MM.1S (cell line): ENCODE measurements at places on chromosomes 3 and 15.
A peak's percentile ranks its signal among the peaks of the same experiment; 100 is the strongest.

DNA sequence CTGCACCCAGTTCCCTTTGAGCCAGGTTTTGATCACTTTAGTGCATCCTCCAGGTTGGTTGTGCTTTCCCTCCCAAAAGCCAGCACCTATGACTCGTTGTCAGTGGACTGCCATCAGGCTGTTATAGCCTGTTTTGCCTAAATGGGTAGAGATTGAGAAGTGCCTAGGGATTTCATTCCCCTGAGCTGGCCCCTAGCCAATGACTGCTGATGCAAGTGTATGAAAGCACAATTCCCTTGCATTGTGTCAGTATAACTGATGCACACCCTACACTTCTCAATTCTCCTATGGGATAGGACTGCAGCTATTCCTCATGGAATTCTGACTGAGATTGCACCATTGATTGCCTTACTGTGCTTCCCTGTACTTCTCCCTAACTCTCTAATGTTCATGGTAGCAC lies 102.1 kb upstream of the ARPP21 start:
- no peak for DNase-seq

DNA sequence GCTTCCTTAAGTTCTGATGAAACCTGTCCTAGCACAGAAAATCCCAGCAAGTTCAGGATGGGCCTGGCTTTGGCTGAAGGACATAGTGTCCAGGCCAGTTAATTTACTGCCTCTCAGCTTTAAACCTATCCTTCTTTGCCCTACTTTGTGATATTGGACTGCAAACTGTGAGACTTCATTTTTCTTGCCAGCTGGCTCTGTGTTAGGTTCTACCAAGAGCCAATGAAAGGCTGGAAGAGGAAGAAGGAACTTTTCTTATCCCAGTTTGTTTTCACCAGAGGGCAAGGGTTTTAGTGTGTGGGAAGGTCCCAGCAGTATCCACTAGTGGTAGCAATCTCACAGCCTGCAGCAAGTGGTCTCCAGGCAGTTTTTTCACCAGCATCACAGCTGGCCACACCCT lies 18.2 kb downstream of the DCUN1D1 start:
- no peak for DNase-seq

- DNase-seq = no peak
Measured at GRCh38 chr15:48333540-48333939, 2.3 kb downstream of the DUT start.

DNA sequence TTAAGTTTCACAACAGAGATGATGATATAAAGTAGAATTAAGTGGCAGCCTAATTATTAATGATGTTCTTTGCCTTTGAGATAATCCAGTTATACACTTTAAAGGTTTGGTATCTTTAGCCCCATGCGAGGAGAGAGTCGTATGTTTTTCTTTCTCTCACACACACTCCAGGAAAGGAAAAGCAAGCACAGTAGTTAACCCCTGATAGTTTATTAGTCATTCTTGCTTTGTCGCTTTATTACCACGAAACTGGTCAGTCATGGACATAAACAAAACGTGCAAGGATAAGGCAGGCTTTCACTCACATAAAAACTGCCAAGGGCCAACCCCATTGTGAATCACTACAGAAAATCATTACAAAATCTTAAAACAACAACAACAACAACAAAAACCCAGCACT lies 866.9 kb downstream of the FHIT start:
- DNase-seq = no peak

DNA sequence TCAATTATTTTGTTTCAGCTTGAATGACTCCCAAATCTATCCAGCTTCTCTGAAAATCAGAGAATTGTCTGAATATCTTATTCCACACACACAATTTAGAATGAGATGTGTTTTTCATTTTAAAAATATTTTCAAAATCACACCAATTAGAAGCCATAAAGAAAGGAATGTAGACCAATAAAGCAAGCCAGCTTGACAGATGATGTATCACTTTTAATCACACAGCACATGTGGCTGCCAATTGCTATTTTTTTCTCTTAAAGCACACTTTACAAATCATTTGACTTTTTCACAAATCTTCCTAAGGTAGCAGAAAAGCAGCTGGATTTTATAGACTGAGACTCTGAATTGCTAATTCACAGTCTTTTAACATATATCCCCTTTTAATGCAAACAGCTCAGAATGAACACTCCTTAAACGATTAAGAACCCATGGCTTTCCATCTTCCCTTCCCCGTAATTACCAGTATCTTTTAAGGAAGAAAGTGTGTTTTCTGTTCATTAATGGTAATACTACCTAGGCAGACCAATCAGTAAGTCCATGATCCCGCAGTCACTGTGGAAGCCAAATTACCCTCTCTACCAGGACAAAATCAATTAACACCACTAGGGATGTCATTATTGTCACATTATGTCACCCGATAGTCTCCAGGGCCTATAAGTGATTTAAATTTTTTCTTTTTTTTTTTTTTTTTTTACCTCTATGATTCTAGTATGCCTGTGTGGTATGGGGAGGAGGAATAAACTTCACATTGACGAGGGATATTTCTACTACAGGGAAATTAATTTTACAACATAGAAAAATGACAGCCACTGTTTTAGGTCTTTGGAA lies 250.0 kb upstream of the VEPH1 start:
- no peak for DNase-seq

GRCh38 chr15:86063356-86064095 lies 16.1 kb upstream of the AGBL1 start:
- no peak for DNase-seq

DNA sequence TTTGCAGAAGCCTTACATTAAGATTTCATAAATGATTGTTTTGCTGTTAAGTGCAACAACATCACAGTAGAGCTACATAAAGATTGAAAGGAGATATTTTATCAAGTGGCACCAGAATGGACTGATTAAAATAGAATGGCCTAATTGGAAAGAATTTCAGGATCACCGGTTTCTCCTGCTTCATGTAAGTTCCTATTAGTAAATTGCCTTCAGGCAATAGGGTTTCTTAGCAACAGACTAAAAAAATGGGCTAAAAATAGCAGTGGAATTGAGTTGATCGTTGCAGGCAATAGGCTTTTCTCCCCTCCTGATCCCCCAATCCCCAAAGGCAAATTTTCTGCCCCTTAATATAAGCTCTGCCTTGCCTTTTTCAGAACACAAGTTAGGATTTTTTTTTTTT lies 917 bp downstream of the LNP1 start:
- DNase-seq = peak; percentile 6

GRCh38 chr3:113954091-113954685 lies 6.4 kb downstream of the ZDHHC23 start:
- no peak for DNase-seq

DNA sequence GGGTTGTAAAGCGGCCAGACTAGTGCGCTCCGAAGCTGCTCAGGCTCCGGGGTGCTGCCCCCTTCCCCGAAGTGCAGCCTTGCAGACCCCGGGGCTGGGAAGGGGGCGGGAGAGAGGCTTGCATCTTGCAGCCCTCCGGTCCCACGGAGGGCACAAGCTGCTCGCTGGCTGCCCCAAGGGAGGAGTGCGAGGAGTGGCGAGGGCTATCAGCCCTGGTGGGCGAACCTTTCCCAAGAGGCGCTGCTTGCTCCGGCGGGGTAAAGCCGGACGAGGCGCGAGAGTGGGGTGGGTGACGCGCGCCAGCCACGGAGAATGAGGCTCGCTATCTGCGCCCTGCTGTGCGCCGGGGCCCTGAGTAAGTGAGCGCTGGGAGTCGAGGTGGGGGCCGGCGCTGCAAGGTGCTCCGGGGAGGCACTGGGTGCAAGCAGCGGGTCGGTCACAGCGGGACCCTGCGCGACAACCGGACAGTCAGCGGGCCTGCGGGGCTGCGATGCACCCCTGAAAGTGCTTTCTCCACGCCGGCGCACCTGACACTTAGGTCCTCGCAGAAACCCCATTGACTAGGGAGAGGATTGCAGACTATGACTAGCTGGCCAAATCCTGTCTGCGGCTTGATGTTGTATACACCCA lies 12.7 kb upstream of the TOPBP1 start:
- peak; percentile 46 for DNase-seq

DNA sequence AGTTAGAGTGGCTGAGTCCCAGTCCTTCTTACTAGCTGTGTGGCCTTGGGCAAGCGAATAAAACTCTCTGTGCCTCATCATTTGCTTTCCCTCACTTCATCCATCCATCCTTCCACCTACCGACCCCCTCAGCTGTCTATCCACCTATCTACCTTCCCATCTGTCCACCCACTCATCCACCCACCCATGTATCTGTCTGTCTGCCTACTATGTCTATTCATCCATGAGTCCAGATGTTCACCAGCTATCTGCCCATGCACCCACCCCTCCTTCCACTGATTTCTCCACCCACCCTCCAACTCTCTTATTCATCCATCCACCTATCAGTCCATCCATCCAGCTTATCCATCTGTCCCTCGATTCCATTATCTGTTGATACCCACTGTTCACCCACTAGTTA lies 60.4 kb upstream of the ATP2B2 start:
- no peak for DNase-seq

DNA sequence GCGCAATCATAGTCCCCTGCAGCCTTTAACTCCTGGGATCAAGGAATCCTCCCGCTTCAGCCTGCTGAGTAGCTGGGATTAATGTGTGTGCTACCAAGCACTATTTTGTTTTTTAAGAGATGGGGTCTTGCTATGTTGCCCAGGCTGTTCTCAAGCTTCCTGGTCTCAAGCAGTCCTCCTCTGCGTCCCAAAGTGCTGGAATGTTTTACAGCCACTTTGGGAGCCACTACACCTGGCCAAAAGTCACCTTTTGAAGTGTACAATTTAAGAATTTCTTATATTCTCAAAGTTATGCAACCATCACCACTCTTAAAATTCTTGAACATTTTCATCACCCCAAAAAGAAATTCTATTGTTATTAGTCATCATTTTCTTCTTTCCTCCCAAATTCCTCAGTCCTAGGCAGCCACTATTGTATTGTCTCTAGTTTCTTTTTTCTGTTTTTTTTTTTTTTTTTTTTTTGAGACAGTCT lies 17.8 kb downstream of the CDV3 start:
- DNase-seq = no peak

- DNase-seq = no peak
Measured at GRCh38 chr3:58754074-58754473, 87.5 kb upstream of the FAM3D start.

DNA sequence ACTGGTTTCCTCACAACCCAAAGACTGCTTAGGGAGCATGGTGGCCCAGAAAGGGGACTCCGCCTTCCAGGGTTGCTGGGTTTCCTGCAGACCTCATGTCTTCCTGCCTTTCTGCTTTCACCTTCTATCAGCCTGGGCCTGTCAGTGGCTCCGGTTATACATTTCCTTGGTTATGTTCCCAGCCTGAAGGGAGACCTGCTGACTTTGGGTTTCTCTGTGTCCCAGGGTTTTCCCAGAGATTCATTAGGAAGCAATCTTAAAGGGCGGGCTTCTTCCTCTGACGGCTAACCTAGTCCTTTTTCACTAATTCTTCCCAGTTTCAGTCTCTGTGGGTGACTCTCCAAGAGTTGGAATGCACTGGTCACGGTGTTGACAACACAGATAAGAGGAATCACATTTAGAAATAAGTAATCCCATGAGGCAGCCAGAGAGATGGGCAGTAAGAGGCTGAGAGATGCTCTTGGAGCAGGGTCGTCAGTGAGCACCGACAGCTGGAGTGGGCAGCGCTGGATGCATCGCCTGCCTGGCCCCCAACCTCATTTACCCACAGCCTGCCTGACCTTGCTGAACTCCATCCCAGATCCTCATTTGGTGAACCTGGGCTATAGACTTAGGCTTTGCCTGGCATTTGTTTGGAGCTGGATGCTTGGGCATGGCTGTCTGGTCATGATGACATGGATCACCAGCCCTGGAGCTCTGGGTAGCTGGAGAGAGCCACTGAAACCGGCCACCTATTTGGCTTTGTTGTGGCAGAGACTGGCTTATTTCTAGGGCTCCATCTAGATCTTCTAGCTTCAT lies 10.0 kb upstream of the EHD4 start:
- no peak for DNase-seq

DNA sequence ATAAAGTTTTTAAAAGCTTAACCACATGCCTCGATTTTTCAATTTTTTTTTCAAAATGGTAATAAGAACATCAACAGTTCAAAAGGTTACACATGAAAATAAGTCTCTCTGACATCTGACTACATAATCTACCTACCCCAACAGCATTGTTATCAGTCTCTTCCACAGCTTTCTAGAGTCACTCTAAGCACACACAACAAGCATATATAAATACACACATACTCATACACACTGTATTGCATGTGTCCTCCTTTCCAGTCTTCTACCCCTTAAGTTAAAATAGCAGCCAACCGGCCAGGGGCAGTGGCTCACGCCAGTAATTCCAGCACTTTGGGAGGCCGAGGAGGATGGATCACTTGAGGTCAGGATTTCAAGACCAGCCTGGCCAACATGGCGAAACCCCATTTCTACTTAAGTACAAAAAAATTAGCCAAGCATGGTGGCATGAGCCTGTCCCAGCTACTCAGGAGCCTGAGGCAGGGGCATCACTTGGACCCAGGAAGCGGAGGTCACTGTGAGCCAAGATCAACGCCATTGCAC lies 12.2 kb downstream of the TBL1XR1 start:
- no peak for DNase-seq

- no peak for DNase-seq
Measured at GRCh38 chr15:40050788-40051470, 11.9 kb upstream of the SRP14 start.

- no peak for DNase-seq
Measured at GRCh38 chr15:44024155-44024554, 170.9 kb downstream of the FRMD5 start.

DNA sequence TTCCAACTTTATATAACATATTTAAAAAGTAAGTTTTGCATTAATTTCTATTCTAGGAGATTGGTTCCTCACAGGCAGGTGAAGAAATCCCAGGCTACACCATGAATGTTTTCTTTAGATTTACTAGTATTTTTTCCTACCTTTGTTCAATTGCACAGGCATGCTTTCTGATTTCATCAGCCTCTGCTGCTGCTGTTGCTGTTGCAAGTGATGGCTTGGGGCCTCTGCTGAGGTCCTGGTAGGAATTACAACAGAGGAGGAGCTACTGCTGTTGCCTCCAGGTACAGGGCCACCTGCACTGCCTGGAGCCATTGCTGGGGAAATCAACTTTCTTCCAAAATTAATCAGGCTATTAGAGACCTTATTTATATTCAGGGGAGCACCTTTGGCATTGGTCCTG lies 353.3 kb downstream of the PLCL2 start:
- no peak for DNase-seq

GRCh38 chr3:106088304-106088703 lies 219.5 kb upstream of the CBLB start:
- DNase-seq = no peak

DNA sequence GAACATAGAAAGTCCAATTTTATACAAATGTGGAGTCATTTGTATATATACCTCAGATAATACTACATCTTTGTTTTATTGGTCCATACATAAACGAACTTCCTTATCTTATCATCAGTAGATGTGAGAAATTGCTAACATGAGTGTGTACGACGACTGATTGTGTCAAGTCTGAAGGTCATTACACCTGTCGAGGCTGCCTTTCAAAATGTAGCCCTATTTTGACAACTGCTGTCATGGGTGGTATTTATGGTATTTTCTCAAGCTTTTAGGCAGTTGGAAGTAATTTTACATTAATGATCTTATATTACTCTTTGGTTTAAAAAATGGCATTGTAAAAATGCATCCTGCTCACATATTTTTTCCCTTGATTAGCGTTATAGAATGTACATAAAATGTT lies 183.7 kb upstream of the DNAJC19 start:
- DNase-seq = no peak
